Neural crest cell (in vitro differentiated cells): ENCODE measurements at places on chromosomes 4 and X. TPM values are rescaled to one million over a fixed set of nuclear protein-coding genes. Genes with fewer than 3 reads are reported as not detected.

- no peak for DNase-seq
Measured at GRCh38 chr4:22072240-22072639, 123.7 kb upstream of the KCNIP4 start.

ADAMTS3 gene
- total RNA-seq = 2.7 and 3.0 TPM in 2 replicates

GRCh38 chrX:29870608-29871007 is 344.8 kb upstream of the MAGEB2 start:
- no peak for DNase-seq

GRCh38 chr4:126267689-126268088 is 952.9 kb downstream of the FAT4 start:
- no peak for DNase-seq

DNA sequence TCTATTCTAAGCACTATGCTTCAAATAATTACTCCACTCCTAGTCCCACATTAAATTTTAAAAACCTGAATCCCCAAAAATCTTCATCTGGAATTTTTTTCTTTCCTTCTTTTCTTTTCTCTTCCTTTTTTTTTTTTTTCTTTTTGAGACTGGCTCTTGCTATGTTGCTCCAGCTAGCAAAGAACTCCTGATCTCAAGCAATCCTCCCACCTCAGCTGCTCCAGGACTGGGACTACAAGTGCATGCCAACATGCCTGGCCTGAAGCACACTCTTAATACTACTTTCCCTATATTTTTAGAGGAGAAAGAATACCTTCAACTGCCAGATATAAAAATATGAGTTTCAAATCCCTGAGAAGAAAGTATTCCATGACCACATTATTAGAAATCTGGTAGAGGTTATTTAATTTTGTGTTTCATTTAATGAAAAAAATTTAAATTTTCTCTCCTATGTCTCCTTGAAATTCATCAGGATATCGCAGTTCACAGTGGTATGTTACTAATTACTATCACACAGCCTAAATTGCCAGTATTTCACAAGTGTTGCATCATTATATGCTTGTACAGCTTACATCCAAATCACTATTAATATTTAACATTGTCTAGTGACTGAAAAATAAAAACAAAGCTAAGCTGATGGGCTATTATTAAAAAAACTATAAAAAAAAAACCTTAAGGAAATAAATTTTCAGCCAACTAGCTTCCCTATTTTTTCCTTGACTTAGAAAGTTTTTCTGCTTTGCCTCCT is 227.8 kb downstream of the NAF1 start:
- no peak for DNase-seq

- DNase-seq = no peak
Measured at GRCh38 chr4:42995343-42995944, 102.9 kb downstream of the GRXCR1 start.

DNA sequence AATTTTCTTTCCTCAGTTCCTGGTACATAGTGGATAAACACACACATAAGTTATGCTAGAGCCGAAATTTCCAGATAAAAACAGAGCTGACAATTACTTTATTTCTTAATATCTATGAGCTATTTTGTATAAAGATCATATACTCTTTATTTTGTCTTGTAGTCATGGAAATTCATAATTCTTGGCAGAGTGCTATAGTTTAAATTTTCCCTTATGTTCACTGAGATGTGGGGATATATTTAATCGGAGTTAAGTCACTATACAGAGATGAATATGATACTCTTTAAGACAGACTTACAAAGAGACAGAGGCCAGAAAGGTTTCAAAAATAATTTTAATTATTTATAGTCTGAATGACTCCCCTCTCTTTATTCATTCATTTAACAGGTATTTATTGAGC is 89.7 kb downstream of the PPEF1 start:
- DNase-seq = no peak

DNA sequence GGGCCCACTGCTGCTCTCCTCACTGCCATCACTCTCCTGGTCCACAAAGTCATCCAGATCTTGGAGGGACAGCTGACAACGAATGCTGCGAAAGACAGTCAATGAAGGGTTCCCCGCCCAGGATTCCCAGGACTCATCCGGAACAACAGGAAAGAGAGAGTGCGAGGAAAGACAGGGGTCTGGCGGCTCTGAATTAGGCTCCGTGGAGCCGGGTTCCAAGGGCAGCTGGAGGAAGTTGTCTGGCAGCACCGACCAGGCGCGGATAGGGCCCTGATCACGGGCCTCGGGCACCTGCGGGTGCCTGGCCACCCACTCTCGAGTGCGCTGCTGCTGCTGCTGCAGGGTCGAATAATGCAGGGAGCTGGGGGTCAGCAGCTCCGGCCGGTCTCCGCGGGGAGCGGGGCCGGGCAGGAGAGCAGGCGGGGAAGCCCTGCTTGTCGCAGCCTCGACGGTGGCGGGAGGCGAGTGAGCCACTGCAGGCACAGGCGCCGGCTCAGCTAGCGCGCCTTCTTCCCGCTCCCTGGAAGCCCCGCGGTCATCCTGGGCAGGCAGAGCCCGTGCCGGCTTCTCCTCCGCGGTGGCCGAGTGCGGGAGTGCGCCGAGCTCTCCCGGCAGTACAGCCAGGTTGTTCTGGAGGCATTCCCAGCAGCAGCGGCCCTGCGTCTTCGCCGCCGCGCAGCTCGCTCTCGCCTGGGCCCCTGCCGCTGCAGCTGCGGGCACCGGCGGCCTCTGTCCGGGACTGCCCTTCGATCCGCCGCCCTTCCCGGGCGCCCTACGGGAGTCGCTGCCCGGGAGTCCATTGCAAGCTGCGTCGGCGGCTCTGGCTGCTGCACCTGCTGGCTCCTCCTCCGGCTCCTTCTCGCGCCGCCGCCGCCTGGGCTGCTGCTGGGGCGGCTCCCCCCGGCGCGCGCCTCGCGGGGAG is 1.1 kb downstream of the SOWAHB start:
- peak; percentile 41 for DNase-seq

DNA sequence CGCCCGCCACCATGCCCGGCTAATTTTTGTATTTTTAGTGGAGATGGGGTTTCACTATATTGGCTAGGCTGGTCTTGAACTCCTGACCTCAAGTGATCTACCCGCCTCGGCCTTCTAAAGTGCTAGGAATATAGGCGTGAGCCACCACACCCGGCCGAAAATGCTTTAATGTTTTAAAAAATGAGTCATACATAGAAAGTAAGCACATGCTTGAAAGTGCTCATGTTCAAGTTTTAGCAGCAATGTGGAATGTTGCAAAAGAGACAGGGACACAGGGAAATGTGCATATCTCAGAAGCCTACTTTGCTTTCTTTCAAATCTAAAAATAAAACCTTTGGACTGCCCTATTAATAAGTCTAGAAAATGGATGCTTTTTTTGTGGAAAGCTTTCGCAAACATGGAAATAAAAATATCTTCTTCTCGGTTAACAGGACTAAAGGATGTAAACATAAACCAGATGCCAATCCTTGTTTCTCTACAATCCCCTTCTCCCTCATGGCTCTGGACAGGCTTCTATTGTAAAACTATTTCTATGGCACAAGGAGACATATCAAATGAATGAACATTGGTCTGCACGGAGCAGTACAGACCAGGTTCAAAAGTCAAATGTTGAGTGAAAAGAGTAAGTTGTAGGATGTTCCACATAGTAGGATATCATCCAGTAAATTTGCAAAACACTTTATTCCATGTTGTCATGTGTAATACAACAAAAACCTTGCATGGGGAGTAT is 15.0 kb downstream of the MECP2 start:
- no peak for DNase-seq

- DNase-seq = no peak
Measured at GRCh38 chr4:120673696-120674095, 248.8 kb downstream of the PRDM5 start.
